ENCODE measurements at places on chromosomes 1 and 21. TPM values are rescaled to one million over a fixed set of nuclear protein-coding genes. Genes with fewer than 3 reads are reported as not detected.

DNA sequence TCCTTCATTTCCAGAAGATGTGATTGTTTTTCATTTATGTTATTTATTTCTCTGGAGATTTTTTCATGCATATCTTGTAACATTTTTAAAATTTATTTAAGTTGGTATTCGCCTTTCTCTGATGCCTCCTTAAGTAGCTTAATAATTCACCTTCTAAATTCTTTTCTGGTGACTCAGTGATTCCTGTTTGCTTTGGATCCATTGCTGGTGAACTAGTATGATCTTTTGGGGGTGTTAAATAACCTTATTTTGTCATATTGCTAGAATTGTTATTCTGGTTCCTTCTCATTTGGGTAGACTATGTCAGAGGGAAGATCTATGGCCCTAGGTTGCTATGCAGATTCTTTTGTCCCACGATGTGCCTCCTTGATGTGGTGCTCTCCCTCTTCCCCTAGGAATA, 1347.2 kb upstream of the B3GALT2 start:
- no peak for DNase-seq

- no peak for DNase-seq
These were observed 25.0 kb downstream of the KIAA1614 start for GRCh38 chr1:180937624-180938225.

- DNase-seq = no peak
These were observed 33.3 kb downstream of the SMG7 start for GRCh38 chr1:183505454-183506089.

GRCh38 chr21:34133392-34133791, 60.0 kb downstream of the MRPS6 start:
- no peak for DNase-seq

Gene TMEM82
- total RNA-seq = not detected

DNA sequence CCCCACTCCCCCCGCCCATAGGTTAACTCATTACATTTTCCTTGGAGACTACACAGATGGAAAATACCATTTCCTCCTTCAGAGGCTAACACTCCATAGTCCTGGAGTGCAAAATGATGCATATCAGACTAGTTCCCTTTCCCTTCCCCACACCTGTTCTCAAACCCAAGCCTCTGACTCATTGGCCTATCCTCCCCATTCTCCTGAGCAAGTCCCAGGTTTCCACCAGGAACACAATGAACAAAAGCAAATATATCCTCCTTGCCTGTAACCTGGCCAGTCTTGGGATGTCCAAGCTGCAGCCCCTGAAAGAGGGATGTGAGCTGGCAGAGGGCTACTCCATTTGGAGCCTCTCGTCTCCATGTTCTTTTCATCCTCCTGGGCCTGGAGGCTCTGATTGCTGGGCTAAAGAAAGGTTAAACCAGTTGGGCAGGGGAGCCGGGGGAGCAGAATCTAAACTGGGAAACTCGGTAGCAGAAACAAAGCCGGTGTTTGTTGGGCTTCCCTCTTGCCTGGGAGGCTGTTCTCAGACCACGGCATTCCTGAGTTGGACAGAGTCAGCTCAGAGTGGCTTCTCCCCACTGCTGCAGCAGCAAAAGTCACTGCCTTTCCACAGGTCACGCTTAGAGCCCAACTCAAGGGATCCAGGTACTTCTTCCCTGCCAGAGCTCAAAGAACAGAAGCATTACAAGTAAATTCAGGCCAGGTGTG, 13.9 kb downstream of the SSR2 start:
- peak; percentile 26 for DNase-seq

DNA sequence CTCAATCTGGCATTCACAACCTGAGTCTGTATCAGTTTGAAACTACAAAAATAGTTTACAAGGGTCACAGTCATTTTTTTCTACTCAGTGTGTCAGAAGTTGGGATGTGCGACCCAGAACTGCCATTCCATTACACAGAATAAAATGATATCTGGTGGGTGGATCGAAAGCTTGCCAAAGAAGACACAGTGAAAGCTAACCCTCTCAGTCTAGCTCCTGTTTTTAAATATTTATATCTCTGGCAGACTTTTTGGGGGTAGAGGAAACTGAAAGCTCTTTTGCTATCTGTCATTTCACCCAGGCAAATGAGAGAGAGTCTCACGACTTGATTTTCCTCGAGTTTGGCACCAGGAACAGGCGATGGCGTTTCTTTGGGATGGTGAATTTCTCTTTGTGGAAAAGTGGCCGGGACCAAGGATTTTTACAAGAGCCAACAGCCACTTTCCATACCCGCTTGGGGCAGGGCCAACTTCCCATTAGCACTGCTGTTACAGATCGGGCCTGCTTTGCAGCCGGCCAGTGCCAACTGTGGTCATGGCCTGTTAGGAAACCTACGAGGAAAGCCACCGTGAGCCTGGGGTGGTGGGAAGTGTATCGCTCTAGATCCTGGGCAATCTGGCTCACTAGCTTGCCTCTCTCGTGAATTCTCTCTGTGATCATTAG, 185.5 kb upstream of the NFIA start:
- DNase-seq = no peak

DNA sequence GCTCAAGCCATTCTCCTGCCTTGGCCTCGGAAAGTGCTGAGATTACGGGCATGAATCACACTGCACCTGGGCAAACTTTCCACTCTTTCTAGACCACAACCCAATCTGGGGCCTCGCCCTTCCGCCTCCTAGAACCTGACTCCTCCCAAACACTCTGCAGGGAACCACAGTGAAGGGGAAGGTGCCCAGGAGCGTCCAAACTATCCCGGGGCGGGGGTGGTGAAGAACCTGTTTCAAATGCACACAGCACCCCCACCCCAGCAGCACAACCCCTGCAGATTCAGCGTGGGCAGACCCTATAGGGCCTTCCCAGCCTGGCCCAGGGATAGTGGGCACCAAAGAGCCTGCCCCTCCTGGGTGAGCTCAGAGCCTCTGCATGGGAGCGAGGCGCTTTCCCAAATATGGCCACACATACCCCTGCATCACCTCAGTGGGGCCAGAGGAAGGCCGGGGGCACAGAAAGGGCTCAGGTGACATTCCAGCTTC, 86.9 kb downstream of the STUM start:
- DNase-seq = no peak

DNA sequence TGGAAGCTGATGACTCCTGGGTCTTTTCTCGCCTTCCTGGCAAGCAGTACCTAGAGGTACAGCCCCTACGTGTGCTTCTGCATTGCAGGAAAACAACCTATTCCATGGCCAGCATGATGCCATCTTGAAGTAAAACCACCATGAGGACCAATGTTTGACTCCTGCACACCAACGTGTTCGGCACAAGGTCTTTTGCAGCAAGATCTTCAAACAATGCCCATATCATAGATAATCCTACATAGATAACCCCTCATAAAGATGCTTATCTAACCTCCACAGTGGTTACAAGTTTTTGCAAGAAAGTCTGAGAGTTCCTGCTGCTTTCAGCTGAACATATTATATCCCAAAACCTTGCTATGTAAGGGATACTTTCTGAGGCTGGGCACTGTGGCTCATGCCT, 141.1 kb upstream of the MAP1LC3C start:
- DNase-seq = no peak

DNA sequence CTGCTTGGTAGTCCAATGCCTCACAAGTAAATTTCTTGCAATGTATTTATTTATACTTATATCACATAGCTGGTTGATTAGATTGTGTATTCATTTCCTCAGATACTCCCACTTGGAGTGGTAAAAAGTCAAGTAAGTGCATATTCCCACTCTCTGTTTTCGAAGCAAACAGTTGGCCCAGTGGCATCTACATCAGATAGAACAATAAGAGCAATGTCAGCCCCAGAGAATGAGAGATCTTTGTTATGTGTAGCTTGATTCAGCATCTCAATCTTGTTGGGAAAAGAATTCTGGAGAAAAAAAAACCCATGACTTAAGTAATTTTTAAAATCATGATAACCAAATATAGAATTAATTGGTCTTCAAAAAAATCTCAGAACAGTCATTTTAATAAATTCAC, 25.5 kb downstream of the RGL1 start:
- DNase-seq = no peak

- no peak for DNase-seq
These were observed 290.4 kb downstream of the OLFM3 start for GRCh38 chr1:101706366-101706765.

Gene MROH7
- total RNA-seq = 0.17 TPM

GRCh38 chr1:9797049-9797448, 26.7 kb downstream of the CLSTN1 start:
- DNase-seq = no peak

DNA sequence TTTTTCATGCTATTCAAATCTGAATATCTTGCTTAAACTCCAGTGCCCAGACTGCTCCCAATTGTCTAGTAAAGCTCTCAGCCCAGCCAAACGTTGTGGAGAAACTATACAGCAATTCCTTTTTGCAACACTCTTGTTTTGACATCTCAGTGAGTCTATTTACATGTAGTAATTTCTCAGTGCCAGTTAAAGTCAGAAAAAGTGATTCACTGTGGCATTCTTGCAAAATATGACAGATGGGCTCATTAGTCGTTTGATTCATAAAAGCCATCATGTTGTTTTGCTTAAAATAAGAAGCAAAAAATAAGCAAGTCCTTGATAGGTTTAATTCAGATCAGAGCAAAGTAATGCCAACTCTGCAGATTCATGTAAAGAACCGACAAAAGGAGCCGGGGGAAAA, 20.7 kb upstream of the TMPRSS15 start:
- DNase-seq = no peak

Gene PWP2
- 8.2 TPM for total RNA-seq

- peak; percentile 54 for DNase-seq
These were observed 26.7 kb downstream of the NDC1 start for GRCh38 chr1:53811414-53811851.

DNA sequence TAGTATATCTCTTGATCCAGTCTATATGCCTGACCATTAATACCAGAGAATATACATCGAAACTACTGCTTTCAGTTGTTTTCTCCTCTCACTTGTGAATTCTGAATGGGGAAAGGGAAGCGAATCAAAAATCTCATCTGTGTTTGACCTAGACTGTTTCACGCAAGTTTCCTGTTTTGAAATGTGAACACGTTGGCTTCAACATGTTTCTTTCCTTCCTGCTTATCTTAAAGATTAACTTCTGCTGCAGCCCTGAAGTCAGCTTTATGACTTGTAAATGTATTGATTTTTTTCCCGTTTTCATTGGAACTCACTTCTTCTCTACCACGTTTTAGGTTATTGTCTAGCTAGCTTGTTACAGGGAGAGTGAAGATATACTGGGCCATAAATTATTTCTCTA, 49.9 kb downstream of the SNX27 start:
- peak; percentile 38 for DNase-seq

Gene IGSF9
- total RNA-seq = not detected

DNA sequence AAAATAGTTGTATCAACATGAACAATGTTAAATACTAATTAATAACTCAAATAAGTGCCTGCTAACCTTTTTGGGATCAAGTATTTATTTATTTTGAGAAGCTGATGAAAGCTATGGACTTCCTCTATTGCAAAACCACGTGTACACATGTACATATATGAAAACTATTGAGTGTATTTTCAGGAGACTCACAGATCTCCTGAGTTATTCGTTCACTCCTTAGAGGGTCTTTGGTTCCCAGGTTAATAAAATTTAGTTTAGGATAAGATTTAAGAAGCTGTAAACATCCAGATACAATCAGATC, 130.5 kb downstream of the DISC1 start:
- no peak for DNase-seq

DNA sequence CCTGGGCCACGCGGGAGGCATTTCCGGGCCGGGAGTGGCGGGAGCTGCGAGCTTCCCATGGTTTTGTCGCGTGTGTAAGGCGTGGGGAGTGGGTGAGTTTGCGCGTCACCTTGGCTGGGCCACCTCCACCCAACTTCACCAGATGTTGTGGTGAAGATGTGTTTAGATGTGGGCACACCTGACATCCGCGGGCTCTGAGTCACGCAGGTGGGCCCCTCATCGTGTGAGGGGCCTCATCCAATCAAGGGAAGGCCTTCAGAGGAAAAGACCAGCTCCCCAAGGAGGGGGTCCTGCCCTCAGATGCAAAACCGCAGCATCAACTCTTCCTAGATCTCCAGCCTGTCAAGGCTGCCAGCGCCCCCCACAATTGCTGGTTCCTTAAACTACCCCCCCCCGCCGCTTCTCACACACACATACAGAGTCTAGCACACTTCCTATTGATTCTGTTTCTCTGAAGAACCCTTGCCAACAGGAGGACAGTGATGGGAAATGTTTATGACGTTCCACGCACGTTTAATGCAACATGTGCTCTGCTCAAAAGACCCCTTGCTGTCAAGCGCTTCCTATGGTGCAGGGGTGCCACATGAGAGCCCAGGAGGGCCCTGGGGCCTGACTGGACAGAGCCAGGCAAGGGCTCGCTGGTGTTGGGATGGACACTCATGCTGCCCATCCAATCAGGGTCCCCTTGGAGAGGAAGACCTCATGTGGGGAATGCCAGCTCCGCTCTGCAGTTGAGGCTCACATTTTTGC, 11.9 kb downstream of the ACTRT2 start:
- DNase-seq = no peak

Gene APCS
- total RNA-seq = not detected

DNA sequence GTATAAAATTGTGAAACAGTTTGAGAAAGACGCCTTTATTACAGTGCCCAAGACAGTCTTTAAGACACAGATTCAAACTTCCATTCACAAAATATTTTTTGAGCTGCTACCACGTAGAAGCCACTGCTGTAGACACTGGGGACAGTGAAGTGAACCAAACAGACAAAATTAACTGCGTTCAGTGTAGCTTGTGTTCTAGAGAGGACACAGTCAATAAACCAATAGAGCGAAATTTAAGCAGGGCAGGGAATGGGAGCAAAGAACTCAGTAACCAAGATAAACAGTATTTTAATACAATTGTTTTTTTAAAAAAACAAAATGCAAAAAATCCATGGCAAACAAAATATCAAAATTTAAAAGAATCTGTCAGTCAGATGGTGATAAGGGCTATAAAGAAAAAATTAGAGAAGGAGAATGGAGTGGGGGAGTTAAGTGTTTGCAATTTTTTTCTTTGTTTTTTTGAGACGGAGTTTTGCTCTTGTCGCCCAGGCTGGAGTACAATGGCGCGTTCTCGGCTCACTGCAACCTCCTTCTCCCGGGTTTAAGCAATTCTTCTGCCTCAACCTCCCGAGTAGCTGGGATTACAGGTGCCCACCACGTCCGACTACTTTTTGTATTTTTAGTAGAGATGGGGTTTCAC, 719 bp upstream of the PARS2 start:
- DNase-seq = no peak

- peak; percentile 43 for DNase-seq
These were observed 438.5 kb upstream of the PLXNA2 start for GRCh38 chr1:208682664-208683013.

Gene RXFP4
- 0.19 TPM for total RNA-seq

GRCh38 chr21:46314441-46315020, 9.1 kb downstream of the C21orf58 start:
- no peak for DNase-seq

DNA sequence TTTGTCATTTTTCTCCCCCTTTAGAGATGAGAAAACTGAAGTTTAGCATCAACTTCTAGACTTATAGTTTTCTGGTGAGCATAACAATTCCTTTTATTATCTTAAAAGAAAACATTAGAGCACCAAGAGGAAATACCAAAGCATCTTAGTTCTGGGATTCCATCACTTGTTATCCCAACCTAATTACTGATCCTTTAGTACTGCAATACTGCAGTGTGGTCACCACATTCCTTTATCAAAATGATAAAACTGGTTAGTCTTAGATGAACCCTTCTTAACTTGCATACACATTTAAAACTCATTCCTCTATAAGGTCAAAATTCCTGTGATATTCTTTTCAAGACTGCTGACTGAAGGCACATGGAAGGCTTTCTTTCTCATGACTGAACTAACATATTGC, 23.1 kb downstream of the SOD1 start:
- no peak for DNase-seq

Gene PRKCZ
- total RNA-seq = 22.8 TPM

Data from dermis blood vessel endothelial cell (primary cell).